Temporal lobe (tissue), 4 donors: ENCODE measurements at places on chromosomes 4 and X. TPM values are rescaled to one million over a fixed set of nuclear protein-coding genes. Genes with fewer than 3 reads are reported as not detected.

The VCX3B gene
- total RNA-seq, result not detected

The BEX2 gene
- 108 TPM for total RNA-seq

The ZFP42 gene
- total RNA-seq, result not detected

The SLC4A4 gene
- total RNA-seq, result 17.7 TPM

The HPGD gene
- total RNA-seq, result 3.0 TPM

The WAS gene
- total RNA-seq, result 0.74 TPM

The BEX1 gene
- 99.8 TPM for total RNA-seq

The NOCT gene
- 10.8 TPM for total RNA-seq

The CRMP1 gene
- total RNA-seq, result 551 TPM

The CC2D2A gene
- 26.3 TPM for total RNA-seq

The ADGRG4 gene
- total RNA-seq, result not detected

The EREG gene
- total RNA-seq, result under 0.01 TPM

The CCDC160 gene
- total RNA-seq, result 1.2 TPM

The PABPC5 gene
- total RNA-seq, result 8.9 TPM

The SH2D1A gene
- total RNA-seq, result 0.25 TPM

The ZNF141 gene
- 51.4 TPM for total RNA-seq

The XAGE2 gene
- not detected for total RNA-seq

The SSX1 gene
- not detected for total RNA-seq

The MAGIX gene
- 1.5 TPM for total RNA-seq

The BTK gene
- total RNA-seq, result 0.49 TPM

The XK gene
- total RNA-seq, result 3.0 TPM

The SSX2B gene
- total RNA-seq, result not detected

The DIPK2B gene
- 6.4 TPM for total RNA-seq
